ENCODE measurements at places on chromosomes 2 and 18. TPM values are rescaled to one million over a fixed set of nuclear protein-coding genes. Genes with fewer than 3 reads are reported as not detected.

DNA sequence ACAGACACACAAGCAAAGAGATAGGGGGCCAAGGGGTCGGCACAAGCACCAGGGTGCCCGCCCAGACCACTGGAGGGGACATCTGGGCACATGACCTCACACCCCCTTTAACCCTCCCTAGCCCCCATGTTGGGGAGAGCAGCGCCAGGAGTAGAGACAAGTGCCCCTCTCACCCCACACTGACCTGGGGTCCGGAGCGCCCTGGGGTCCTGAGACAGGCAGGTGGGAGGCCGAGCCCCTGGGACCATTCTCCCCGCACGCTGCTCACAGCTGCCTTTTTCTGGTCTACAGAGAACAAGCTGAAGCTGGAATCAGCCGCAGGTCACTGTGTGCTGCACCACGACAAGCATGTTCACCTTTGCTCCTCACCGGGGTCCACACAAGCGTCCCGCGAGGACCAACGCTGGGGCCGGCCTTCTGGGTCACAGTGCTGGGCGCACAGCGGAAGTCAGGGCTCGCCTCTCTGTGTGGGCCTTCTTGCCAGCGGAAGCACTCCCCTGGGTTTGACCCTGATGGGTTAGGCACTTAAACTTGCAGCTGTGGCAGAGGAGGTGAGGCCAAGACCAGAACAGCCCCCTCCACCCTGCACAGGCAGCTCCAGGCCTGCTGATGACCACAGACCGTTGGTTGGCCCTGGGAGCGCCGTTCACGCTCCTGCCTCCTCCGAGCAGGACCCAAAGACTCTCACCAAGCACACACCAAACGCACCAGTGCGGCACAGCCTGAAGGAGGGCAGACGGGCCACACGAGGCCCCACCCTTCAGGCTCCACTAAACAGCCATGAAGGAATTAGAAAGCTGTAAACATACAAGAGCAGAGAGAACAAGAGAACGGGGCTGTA lies 275.3 kb downstream of the EIPR1 start:
- ATAC-seq, result no peak

Gene ASAP2
- total RNA-seq, result 0.19 TPM

GRCh38 chr2:240123821-240124650 lies 12.1 kb downstream of the COPS9 start:
- ATAC-seq, result no peak

Gene FZD7
- total RNA-seq, result 1.6 TPM

DNA sequence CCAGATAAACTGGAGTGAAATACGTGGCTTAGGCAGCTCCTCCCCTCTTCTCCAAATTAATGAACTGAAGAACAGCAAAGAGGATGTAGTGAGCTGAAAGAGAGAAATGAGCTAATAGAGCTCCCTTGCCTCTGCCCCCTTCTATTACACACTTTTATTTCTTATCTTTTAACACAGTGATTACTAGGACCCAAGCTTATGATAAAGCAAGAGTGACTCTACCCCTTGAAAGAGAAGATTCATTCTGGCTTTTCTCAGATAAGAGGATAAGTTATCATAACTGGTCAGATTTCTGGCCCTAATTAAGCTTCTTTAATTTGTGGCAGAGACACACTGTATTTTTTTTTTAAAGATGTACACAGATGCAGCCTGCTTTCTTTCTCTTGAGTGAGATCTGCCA lies 102.2 kb downstream of the MSTN start:
- no peak for ATAC-seq

DNA sequence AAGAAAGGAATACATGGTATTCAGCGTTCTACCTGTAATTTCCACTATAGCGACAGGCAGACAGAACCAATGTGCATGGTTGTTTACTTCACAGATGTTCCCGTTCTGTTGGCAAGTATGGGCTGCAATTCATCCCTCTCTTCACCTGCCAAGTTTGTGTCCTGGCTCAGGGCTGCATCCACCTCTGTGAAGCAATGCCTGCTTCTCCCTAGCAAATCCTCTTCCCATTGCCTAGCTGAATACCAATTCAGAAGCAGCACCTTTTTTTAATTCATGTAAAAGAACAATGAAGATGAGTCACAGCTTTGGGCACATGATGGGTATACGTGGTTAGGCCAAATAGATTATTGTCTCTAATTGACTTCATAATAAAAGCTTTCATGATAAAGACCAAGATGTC lies 54.7 kb upstream of the LRATD1 start:
- ATAC-seq, result no peak

DNA sequence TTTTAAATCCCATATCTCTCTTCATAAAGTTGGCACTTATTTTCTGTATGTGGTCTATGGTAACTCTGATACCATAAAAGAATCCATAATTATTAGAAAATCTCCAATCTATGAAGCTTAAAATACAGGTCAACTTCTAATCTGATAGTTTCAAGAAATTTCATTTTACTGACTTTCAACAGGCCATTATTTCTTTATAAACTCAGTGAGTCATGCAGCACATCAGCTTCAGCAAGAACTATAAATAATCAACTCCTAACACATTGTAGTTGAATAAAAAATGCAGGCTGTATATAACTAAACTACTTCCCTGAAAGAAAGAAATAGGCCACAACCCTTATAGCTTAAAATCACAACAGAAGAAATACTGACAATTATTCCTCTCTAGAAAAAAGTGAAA lies 204.3 kb upstream of the CCDC150 start:
- ATAC-seq, result no peak

- ATAC-seq, result no peak
These were observed 18.3 kb downstream of the RNASEH1 start for GRCh38 chr2:3539836-3540235.

- ATAC-seq, result no peak
These were observed 3.7 kb upstream of the CRYBA2 start for GRCh38 chr2:218996937-218997336.

GRCh38 chr2:64859312-64860212 lies 129.6 kb upstream of the SLC1A4 start:
- no peak for ATAC-seq

DNA sequence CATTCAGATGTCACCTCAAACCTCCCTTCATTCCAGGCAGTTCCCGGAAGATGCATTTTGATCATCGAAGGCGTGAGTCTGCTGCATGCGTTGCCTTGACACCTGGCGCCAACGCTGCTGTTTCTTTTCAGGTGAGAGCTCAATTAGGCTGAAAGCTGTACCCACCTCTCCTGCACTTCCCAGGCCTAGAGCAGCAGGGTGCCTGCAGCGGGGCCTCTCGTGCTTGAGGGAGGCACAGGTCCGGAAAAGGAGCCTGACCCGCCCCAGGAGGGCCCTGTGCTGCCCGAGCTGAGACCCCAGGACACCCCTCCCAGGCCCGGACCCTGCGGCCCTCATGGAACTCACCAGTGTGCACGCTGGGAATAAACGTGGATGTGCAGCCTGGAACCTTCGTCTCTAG lies 31.4 kb upstream of the KCNG2 start:
- no peak for ATAC-seq

DNA sequence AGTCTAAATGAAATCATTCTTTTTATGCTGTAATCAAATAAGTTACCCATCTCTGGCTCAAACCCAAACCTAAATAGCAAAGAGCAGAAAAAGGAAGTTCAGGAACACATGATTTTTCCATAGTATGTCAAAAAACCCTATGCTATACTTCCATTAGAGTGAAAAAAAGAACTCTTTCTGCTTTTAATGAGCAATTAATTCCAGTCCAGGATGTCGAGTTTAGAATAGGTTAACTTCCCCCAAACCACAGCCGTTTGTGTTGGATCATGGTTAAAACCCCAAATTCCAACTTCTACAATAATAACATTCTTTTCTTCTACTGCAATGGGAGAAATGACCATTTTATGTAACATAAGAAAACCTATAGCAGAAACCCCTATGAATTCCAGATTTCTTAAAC lies 171.1 kb upstream of the NRP2 start:
- ATAC-seq, result no peak

DNA sequence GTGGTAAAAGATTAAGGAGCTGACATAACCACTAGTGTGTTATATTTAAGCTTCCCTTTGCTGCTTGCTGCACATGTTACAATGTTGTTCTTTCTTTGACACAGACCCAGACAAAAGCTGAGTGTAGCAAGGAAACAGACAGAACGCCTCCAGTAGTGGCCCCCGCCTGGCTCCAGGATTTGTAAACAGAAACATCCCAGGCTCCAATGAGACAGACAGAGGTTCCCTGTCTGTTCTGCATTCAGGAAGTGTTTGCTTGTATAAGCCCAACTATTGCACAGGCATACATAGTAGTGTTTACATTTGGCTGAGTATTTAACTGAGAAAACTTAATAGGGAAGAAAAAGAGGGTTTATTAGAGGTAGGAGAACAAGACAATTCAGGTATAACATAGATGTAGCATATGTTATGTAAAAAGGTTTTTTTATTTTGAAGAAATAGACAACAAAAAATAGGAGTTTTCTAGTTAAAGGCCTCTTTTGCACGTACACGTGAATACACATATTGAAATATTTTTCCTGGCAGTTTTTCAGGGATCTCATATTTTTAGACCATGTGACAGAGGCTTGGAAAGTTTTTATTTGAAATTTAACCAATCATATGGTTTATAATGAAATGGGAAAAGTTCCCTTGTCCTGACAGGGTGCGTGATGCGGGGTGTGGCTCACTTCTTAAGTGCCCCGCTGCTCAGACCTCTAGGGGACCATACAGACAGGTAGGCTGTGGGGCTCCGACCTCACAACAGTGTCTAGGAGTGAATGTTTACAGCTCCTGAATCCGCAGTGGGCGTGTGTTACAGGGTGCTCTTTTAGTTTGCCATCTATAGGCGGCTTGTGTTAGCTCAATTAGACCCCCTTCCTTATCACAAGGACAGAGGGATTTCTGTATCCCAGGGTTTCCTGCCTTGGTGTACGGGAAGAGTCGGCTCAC lies 118.4 kb downstream of the BMPR2 start:
- no peak for ATAC-seq

Gene DCDC2C
- not detected for total RNA-seq

GRCh38 chr18:24319757-24320156 lies 77.9 kb downstream of the OSBPL1A start:
- no peak for ATAC-seq

Gene SLC9A4
- 0.11 TPM for total RNA-seq

- no peak for ATAC-seq
These were observed 119.7 kb downstream of the ACKR3 start for GRCh38 chr2:236689393-236689700.

DNA sequence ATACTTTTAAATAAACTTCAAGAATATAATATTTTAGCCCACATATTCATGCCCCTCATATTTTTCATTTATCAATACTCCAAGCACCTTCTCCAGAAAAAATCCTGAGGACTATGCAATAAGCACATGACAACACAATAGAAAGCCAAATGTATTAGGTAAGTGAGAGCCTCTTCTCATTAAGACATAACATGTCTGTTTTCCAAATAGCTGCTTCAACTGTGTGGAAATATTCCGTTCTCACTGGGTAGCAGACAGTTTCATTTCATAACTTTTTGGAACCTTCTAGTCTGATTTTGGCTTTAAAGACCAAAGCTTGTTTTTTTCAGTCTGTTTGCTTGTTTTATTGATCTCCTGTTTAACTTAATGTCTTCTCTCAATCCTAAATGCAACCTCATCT lies 137.8 kb downstream of the PIK3C3 start:
- no peak for ATAC-seq

Gene FTCDNL1
- 1.3 TPM for total RNA-seq

- no peak for ATAC-seq
These were observed 327.4 kb upstream of the CWC22 start for GRCh38 chr2:180334514-180334913.

DNA sequence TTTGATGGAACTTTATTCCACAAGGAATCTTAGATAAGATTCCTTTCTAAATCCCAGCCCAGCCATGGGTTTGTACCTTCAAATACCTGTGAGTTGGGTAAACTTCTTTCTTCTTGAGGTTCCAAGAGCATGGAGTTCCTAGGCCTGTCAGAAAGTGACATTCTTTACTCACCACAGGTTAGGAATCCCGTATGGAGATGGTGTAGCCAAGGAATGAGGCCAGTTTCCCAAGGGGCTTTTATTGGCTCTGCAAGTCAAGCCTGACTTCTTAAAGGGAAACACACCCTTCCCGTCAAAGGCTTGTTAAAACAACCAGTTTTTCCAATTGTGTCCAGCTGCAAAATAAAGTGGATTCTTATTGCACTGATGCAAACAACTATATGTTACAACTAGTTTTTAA lies 45.8 kb downstream of the STK17B start:
- no peak for ATAC-seq

- ATAC-seq, result no peak
These were observed 39.0 kb downstream of the EEF1B2 start for GRCh38 chr2:206198677-206199076.

DNA sequence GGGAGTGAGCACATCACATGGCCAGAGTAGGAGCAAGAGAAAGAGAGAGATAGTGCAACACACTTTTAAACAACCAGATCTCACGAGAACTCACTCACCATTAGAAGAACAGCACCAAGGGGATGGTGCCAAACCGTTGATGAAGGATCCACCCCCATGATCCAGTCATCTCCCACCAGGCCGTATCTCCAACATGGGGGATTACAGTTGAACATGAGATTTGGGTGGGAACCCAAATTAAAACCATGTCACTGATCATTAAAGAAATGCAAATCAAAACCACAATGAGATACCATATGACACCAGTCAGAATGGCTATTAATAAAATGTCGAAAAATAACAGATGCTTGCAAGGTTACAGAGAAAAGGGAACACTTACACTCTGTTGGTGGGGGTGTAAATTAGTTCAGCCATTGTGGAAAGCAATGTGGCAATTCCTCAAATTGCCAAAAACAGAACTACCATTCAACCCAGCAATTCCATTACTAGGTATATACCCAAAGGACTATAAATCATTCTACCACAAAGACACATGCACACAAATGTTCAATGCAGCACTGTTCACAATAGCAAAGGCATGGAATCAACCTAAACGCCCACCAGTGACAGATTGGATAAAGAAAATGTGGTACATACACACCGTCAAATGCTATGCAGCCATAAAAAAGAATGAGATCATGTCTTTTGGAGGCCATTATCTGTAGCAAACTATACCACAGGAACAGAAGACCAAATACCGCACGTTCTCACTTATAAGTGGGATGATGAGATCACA lies 137.1 kb downstream of the COL6A3 start:
- ATAC-seq, result no peak

Gene EFEMP1
- total RNA-seq, result not detected

- no peak for ATAC-seq
These were observed 68.8 kb upstream of the SERTAD2 start for GRCh38 chr2:64722291-64723044.

Gene NEURL3
- 0.91 TPM for total RNA-seq

GRCh38 chr2:177894546-177894945 lies 178.0 kb downstream of the PDE11A start:
- no peak for ATAC-seq

Gene CUL3
- 128 TPM for total RNA-seq

DNA sequence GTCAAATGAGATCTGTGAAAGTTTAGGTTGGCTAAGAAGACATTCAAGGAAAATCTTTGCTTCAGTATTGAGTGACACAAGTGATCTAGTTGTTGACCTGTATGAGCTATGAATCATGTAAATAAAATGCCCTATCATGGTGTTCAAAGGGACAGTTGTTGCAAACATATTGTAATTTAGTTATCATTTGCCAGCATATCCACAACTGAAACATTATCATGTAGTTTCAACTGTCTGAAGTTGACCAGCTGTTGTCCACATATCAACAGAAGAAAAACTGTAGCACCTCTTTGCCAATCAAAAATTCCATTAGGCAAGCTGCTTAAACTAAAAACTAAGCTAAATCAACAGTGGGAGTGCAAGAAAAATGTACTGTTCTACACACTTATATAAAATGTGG lies 527.1 kb upstream of the NRXN1 start:
- no peak for ATAC-seq

GRCh38 chr18:67359873-67360838 lies 156.4 kb downstream of the DSEL start:
- ATAC-seq, result peak; percentile 99

Gene LCT
- total RNA-seq, result 0.45 TPM

- no peak for ATAC-seq
These were observed 190.4 kb downstream of the FMNL2 start for GRCh38 chr2:152525277-152525838.

Gene ACTG2
- total RNA-seq, result not detected

Measured in activated T-helper 17 cell treated with anti-CD3 and anti-CD28 coated beads, Interleukin-2, amount 50 U/mL, for 72 hours (primary cell).